ENCODE measurements at places on chromosomes 3 and 15. TPM values are rescaled to one million over a fixed set of nuclear protein-coding genes. Genes with fewer than 3 reads are reported as not detected.

Gene CLRN1
- not detected for total RNA-seq

Gene PLCB2
- 223 TPM for total RNA-seq

Gene ACKR4
- total RNA-seq = not detected

Gene RBMS3
- 0.89 TPM for total RNA-seq

Gene CIP2A
- total RNA-seq = 4.1 TPM

Gene VGLL4
- 38.1 TPM for total RNA-seq

Gene ANXA2
- 28.8 TPM for total RNA-seq

Gene HTR3E
- total RNA-seq = not detected

- peaks cover 49% of the 10 kb centered on the region for H3K4me1 ChIP-seq
- no peak overlapping the region for H3K4me3 ChIP-seq
- H3K27ac ChIP-seq = no peak overlapping the region
- no peaks in the 10 kb centered on the region for H3K27me3 ChIP-seq
- DNase-seq = no peak
These were observed 30.5 kb downstream of the HERC1 start for GRCh38 chr15:63803106-63803886.

DNA sequence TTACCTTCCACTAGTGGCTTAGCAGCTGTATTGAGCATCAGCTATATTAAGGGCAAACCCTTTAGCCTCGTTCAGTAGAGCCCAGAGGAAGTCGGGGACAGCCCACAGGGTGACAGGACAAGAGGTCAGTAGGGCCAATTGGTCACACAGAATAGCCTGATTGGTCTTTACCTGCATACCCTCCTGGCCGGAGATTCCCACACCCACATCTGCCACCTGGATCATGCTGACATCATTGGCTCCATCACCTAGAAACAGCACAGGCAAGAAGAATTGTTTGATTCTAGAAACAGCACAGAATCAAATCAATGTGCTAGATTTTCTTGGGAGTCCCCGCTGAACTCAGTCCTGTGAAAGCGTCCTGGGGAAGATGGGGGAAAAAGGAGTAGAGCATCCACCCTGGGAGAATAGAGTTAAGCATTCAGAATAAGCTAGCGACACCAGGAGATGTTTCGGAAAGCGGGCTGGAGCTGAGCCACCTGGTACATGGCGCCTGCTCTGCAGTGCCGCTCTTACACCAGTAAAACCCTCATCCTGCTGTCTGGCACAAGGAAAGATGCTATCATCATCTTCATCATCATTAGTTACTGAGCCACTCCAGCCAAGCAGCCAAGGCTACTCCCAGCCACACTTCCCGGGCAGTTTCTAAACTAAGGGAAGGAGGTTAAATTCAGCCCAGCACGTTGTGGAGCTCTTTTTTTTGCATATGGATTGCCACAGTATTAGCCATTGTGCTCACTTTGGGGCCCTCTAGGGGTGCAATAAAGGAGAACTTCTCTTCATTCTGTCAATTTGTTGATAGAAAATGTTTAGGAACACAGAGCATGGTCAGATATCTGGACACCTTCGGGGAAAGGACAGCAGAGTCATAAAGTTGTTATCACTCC is 171.3 kb downstream of the ATP10A start:
- no peak overlapping the region for H3K4me3 ChIP-seq
- no peaks in the 10 kb centered on the region for H3K4me1 ChIP-seq
- no peak overlapping the region for H3K27ac ChIP-seq
- no peaks in the 10 kb centered on the region for H3K36me3 ChIP-seq
- H3K27me3 ChIP-seq = no peaks in the 10 kb centered on the region

DNA sequence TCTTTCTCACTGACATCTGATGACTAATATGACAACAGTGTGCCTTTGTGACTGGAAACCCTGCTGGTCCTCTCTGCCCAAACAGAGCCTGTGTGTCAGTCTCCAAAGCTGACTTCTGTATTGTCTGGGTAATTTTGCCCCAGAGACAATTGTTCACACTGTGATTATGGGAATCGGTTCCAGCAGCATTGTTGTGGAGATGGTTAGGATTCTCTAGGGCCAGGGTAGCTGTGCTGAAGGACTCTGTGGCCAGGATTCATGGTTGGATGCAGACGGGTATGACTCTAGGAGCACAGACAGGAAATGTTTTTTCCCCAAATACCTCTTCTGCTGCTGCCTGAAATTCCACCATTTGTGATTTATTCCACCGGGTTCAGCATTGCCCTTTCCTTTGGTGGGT is 57.5 kb upstream of the ITGA11 start:
- H3K4me3 ChIP-seq = no peak overlapping the region
- H3K27ac ChIP-seq = no peak overlapping the region
- H3K36me3 ChIP-seq = no peaks in the 10 kb centered on the region
- no peaks in the 10 kb centered on the region for H3K27me3 ChIP-seq
- no peaks in the 10 kb centered on the region for H3K4me1 ChIP-seq
- DNase-seq = no peak

DNA sequence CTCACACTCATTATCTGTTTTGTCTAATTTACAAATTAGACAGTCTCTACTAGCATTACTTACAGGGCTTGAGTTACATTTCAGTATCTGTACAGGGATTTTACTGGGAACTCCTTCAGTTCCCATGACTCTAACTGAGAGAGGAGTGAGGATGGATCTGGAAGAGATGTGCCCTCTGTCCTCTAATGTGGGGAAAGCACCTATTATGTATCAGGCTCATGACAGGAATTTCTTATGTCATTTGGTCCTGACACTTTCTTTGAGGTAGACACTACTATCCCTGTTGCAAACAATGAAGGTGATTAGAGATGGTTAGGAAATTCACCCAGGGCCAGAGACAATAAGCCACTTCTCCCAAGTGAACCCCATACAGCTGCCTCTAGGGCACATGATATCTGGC is 10.9 kb upstream of the NCKIPSD start:
- no peak overlapping the region for H3K4me3 ChIP-seq
- H3K36me3 ChIP-seq = peaks cover 41% of the 10 kb centered on the region

- H3K4me1 ChIP-seq = no peaks in the 10 kb centered on the region
- no peak overlapping the region for H3K27ac ChIP-seq
- H3K36me3 ChIP-seq = no peaks in the 10 kb centered on the region
- H3K4me3 ChIP-seq = no peak overlapping the region
- DNase-seq = no peak
These were observed 46.4 kb upstream of the HES1 start for GRCh38 chr3:194089357-194090177.

DNA sequence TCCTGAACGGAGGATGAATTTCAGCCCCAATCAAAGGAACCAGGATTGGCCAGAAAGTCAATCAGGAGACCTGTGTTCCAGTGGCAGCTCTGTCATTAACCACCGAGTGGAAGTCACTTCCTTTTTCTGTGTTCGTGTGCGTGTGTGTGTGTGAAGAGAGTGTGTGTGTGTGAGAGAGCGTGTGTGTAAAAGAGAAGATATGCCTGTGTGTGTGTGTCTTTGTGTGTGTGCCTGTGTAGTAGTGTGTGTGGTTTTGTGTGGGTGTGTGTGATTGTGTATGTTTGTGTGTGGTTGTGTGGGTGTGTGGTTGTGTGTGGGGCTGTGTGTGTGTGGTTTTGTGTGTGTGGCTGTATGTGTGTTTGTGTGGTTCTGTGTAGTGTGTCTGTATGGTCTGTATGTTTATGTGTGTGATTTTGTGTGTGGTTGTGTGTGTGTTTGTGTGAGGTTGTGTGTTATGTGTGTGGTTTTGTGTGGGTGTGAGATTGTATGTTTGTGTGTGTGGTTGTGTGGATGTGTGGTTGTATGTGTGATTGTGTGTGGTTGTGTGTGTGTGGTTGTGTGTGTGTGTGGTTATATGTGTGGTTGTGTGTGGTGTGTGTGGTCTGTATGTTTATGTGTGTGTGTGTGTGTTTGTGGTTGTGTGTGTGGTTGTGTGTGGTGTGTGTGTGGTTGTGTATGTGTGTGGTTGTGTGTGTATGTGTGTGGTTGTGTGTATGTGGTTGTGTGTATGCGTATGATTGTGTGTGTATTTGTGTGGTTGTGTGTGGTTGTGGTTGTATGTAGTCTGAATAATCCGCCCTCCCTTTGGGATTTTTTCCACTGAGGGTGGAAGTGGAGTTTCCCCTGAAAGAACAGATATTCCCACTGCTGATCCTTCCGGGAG is 314.4 kb downstream of the SHQ1 start:
- H3K4me1 ChIP-seq = no peaks in the 10 kb centered on the region
- H3K4me3 ChIP-seq = no peak overlapping the region
- DNase-seq = no peak

DNA sequence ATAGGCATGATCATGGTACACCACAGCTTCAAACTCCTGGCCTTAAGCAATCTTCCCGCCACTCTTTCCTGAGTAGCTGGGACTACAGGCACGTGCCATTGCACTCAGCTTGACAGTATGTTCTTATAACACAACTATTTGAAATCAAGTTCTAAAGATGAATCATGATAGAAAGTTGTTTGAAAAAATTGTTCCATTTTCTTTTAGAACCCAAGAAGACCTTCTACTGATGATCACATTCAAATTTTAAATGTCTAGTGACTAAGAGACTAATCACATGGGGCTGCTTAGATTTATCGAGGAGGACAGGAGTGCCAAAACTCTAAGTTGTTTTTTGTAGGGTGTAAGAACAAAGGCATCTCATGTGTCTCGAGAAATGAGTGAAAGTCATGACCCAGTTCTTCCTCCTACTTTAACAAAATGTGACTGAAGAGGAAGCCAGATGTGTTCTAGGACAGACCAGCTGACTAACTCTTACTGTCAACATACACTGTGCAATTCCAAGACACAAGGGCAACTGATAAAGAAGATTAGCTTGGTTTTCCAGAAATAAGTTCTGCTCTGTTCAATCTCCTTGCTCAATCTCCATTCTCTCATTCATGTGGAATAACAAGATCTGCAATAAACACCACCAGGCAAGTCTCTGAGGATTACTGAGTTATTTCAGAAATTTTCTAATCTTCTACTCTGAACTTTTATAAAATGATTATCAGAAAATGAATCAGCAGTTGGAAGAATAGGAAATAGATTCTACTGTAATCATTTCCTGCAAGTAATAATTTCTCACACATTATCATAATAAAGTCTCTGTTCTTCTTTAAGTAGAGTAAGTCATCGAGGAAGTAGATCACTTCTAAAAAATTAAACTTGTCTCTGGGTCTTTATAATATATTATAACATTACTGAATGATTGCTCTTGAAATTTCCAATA is 122.6 kb upstream of the CCNL1 start:
- H3K27me3 ChIP-seq = no peaks in the 10 kb centered on the region
- DNase-seq = no peak
- H3K4me1 ChIP-seq = no peaks in the 10 kb centered on the region
- H3K36me3 ChIP-seq = no peaks in the 10 kb centered on the region

DNA sequence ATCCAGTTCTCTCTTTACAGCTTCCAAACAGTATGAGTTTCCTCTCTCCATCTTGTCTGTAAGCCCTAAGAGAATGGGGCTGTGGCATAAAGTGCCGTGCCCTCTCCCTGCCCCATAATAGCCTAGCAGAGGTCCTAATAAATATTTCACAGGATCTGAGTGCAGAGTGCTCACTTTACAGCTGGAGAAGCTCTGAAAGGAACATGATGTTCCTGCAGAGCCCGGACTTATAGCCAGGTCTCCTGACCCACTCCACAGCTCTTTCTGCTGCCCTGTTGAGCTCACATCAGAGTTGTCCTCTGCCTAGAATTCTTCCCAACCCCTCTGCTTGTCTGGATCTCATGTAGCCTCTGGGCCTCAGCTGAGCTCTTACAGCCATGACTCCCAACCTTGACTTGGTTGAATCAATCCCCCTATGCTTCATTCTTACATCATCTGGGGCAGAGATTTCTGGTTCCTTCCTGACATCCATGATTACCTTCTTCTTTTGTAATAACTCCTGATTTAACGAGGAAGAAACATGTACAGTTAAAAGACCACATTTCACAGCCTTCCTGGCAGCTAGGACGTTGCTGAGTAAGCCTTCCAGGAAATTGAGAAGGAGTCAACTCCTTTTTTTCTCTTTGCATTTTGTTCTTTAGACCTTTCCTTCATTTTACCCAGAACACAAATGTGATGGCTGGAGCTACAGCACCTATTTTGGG is 135.3 kb downstream of the RPLP1 start:
- H3K27me3 ChIP-seq = no peaks in the 10 kb centered on the region
- no peak overlapping the region for H3K27ac ChIP-seq
- H3K4me1 ChIP-seq = no peaks in the 10 kb centered on the region
- no peaks in the 10 kb centered on the region for H3K36me3 ChIP-seq
- DNase-seq = no peak
- no peak overlapping the region for H3K4me3 ChIP-seq

DNA sequence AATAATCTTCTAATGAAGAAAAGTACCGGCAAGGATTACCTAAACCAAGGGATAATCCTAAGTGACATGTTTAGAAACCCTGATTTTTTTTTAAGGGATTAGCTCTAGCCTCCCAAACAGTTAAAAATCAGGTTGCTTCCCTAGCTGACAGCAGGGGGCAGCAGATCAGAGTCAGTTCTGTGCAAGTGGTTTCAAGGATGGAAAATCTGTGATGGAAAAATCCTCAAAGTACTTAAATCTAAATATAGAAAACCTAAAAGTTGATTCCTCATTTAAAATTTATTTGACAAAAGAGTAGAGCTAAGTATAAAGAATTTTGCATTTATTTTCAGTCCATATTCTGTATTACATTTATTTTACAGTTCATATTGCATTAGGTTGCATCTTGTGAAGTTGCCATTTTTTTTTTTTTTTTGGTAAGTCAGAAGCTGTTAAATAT is 107.6 kb downstream of the PEX5L start:
- H3K4me1 ChIP-seq = no peaks in the 10 kb centered on the region
- H3K27ac ChIP-seq = no peak overlapping the region
- no peak overlapping the region for H3K4me3 ChIP-seq
- DNase-seq = peak; percentile 18
- no peaks in the 10 kb centered on the region for H3K27me3 ChIP-seq
- H3K36me3 ChIP-seq = no peaks in the 10 kb centered on the region

- no peak overlapping the region for H3K27ac ChIP-seq
- H3K4me3 ChIP-seq = no peak overlapping the region
- no peaks in the 10 kb centered on the region for H3K27me3 ChIP-seq
These were observed 119.1 kb downstream of the ROBO2 start for GRCh38 chr3:77158730-77159581.

DNA sequence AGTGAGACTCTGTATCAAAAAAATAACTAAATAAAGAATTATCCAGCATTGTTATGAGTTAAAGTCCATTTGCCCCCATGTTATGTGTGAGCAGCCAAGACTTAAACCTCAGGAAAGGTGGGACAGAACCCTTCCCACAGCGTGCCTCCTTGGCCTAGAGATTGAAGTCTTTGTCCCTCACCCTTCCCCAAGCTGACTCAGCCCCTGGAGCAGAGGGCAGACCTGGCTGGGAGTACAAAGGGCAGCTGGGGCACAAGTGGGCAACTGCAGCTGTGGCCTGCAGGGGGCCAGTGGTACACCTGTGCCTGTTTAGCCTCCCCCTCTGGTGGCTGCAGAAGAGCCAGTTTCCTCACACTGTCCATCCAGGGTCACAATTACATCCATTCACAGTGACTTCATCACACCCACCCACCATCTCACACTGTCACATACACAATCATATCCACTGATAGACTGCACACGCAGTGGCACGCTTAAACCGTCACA is 940 bp upstream of the ACY1 start:
- no peak for DNase-seq
- H3K36me3 ChIP-seq = peaks cover 9% of the 10 kb centered on the region
- H3K4me1 ChIP-seq = peaks cover 12% of the 10 kb centered on the region
